ENCODE measurements at places on chromosomes 12 and 14.

GRCh38 chr12:79698966-79699365, 8.2 kb upstream of the PAWR start:
- DNase-seq: no peak

- DNase-seq: no peak
These were observed 29.5 kb upstream of the OSBPL8 start for GRCh38 chr12:76588881-76589565.

- no peak for DNase-seq
These were observed 8.5 kb upstream of the PTPRB start for GRCh38 chr12:70645494-70646317.

DNA sequence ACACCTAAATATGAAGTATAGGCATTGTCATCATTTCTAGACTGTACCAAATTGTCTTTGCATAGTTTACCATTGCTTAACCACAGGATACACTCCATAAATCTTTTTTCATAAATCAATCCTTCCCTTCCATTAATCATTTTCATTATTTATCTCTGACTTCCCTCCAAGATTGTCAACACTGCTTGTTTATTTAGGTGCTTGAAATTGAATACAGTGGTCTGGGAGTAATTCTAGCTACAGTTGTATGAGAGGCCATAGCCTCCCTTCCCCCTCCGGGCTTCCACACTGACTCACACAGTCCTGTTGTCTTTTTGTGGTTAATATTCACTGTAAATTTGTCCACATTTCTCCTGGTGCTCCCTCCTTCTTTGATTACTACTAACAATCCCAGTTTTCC, 114.2 kb upstream of the ARID2 start:
- no peak for DNase-seq

DNA sequence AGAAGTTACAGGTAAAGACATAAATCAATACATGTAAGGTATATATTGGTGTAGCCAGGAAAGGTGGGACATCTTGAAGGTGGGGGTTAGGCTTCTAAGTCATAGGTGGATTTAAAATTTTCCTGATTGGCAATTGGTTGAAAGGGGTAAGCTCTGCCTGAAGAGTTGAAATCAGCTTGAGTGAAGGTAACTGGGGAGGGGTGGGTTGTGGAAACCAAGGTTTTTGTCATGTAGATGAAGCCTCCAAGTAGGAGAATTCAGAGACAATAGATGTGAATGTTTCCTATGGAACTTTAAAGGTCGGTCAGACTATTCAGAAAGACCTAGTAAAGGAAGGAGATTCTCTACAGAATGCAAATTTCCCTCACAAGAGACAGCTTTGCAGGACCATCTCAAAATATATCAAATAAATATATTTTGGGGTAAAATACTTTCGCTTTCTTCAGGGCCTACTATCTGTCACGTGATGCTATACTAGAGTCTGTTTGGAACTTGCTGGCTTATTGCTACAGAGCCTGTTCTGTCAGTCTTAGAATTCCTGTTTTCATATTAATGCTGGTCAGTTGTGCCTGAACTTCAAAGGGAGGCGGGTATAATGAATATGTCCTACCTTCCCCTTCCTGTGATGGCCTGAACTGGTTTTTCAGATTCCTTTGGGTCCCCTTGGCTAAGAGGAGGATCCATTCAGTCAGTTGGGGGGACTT, 20.6 kb upstream of the SPATA7 start:
- DNase-seq: no peak

DNA sequence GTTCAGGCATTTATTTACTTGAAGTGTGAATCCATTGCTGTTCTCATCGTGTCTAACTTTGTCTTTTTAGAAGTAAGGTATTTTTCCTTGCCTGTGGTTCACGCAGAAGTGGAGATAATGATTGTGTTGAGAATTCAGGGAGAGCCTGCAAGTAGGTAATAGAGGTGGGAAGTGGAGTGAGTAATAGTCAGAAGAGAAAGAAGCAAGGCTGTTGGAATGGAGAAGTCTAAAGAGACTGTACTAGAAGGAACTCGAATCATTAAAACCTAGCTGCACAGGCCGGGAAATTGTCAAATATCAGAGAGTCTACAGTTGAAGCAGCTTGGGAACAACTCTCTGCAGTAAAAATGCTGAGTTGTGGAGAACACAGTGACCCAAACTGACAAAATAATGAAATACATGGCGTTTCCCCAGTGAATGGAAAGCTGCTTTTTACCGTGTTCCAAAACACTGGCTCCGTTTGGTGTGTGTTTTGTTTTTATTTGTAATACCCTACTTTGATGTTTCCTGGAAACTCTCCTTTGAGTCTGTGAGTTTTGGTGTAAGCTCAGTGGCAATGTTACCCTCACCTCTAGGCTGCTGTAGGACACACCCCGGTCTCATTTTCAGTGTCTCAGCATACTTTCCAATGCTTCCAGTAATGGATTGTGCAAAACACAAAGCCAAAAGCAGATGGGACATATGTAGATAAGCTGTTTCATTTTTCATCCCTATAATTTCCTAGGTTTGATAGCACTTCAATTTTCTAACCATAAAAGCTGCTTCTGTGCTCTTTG, 146.6 kb downstream of the CRADD start:
- no peak for DNase-seq

- no peak for DNase-seq
These were observed 23.1 kb downstream of the KCNK10 start for GRCh38 chr14:88299865-88300530.

DNA sequence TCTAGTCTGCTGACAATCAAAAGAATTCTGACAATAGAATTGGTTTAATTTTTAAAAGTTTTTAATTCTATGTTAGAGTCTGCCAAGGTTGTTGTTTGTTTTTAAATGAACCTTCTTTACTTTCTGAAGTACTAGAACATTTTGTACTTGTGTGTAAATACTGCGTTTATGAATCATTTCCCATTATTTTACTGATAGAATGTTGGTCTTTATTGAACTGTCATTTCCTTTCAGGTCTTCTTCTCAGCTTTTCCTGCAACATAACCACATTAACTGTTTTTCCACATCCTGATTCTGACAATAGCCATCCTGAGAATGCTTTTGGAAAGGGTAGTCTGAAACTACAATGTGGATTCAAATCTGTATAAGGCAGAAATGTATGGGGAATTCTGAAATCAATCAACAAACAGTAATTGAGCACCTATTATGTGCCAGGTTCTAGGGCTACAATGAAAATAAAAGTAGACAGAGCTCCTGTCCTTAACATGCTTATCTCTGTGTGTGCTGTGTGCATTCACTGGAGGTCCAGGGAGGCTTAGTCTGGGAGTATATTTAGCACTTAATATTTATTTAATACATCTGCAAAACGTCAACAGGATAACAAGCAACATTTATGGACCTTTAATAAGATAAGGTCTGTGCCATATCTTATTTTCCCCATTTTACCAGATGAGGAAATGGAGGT, 73.1 kb upstream of the SLC38A2 start:
- no peak for DNase-seq

GRCh38 chr14:35989736-35990135, 163.6 kb downstream of the BRMS1L start:
- no peak for DNase-seq

- DNase-seq: no peak
These were observed 121.2 kb downstream of the PTPRQ start for GRCh38 chr12:80565271-80565670.

DNA sequence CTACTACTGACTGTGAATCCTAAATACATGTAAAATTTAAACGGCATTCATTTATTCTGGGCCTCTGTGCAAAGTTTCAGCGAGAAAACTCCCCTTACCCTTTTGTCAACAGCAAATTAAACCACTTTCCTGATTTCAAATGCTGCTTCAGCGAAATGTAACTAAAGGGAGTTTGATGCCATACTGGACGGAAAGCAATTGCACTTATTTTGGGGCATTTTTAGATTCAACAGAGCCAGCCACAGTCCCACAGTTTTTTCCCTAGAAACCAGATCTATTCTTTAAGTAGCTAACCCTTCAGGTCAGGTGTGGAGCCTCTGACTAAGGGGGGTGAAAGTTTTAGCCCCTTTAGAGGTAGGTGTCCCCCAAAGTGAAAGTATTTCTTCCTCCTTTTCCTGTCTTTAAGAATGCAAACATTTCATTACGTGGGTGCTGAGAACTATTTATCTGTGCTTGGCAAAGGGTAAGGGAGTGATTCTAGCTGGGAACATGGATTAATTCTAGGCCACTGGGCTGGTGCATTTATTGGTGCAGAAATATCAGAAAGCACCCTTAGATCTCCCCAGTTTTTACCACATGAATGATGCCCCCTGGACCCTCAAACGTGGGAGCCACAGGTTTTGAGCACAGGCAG, 72.7 kb downstream of the SPTB start:
- DNase-seq: no peak

GRCh38 chr14:67683842-67684241, 9.4 kb upstream of the VTI1B start:
- no peak for DNase-seq

DNA sequence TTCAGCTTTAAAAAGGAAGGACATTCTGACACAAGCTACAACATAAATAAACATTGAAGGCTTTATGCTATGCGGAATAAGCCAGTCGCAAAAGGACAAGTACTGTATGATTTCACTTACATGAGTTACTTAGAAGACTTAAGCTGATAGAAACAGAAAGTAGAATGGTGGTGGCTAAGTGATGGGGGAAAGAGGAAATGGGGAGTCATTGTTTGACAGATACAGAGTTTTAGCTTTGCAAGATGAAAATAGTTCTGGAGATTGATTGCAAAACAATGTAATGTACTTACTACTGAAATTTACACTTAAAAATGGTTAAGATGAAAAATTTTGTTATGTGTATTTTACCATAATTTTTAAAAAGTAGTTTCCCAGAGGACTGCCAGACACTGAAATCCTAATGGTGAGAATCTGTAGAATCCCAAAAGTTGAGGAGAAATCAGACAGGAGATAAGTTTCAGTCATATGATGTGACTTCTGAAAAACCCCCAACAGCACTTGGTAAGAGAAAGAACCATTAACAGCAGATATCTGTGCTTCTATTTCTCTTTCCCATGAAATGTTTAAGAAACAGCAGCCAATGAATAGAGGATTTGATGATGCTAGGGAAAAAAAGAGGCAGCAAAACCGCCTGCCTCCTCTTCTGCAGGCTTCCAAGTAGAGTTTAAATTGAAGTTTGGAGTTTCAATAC, 16.6 kb upstream of the CLEC2A start:
- DNase-seq: no peak

- DNase-seq: no peak
These were observed 5.0 kb upstream of the LGALS3 start for GRCh38 chr14:55123852-55124639.

DNA sequence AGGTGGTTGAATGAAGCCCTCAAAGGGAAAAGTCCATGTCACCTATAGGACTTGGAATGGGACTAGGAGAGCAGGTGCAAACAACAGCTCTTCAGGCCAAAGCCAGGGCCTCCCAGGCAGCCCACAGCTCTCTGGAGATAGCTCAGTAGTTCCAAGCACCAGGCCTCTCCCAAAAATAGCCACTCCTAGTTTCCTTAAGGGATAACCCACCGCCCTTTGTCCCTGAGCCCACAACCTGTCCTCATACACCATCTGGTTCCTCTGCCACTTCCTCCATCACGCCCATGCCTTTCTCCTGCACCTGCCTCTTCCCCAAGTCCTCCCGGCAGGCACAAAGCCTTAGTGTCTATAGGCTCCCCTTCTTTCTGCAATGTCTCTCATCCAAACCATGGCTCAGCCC, 2.1 kb downstream of the RAB15 start:
- no peak for DNase-seq

GRCh38 chr12:80443974-80444666, at the start of gene PTPRQ:
TSS of gene PTPRQ (plus strand) at chr12:80444235. CDS start at chr12:80444346, 111 bp downstream.
- no peak for DNase-seq

DNA sequence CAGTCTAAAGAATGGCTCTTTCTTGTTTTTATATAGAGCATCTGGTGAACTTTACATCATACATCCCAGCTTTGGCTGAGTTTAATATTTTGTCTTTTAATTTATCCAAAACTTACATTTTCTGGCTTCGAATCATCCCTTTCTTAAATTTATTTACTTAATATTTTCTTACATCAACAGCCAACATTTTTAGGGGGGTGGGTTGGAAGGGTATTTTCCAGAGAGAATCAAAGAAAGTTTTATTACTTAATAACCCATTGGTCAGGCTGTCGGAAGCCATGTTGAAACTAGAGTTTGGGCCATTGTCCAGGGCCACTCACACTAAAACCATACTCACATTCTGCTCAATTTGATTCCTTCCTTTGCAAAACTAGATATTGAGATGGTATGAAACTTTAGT, 220.2 kb downstream of the AEBP2 start:
- no peak for DNase-seq

DNA sequence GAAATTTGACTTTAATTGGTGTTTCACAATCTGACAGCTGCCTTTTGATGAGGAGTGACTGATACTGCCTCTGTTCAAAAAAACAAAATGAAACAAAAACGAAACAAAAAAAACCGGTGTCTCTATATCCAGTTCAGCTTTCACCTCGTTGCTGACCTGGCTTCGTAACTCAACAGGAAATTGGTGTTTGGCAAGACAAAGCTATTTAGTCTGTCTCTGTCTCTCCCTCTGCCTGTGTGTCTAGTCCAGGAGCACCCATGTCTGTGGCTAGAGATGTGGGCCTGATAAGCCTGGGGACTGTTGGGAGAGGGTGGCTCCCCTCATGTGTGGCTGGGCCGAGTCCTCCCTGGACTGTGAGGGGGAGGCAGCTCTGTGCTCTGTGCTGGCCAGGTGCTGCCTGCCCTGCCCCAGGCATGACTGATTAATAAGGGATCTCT, 11.3 kb downstream of the CACNA1C start:
- DNase-seq: no peak

DNA sequence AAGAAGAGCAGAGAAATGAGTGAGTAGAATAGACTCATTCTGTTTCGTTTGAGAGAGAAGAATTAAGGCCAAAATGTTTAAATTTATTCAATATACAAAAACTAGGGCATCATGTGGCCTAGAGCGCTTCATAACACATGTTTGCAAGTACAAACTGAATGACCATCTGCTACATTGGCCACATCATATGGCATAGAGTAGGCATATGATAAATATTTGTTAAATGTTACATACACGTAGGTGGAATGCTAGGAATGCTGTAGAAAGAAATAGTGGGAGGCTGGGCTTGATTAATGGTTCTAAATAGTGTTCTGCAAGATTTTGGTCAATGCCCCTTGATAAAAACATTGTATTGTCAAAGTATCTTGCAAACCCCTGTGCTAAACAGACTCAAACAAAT, 10.8 kb downstream of the MGP start:
- DNase-seq: no peak

GRCh38 chr12:9221483-9221882, 13.3 kb upstream of the PZP start:
- DNase-seq: no peak

GRCh38 chr12:108965886-108966285, 55.0 kb downstream of the SVOP start:
- DNase-seq: no peak

DNA sequence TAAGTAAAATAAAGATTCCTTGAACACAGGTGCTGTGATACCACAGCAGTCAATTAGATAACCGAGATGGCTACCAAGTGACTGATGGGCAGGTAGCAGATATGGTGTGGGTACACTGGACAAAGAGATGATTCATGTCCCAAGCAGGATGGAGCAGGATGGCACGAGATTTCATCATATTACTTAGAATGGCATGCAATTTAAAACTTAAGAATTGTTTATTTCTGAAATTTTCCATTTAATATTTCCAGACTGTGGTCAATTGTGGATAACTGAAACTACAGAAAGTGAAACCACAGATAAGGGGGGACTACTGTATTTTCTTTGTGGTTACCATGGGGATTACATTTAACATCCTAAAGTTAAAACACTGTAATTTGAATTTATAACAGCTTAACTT, 7.5 kb upstream of the ZFP36L1 start:
- DNase-seq: no peak

Data from activated B cell treated with CpG ODN at 0.5 μM for 24 hours (primary cell).